ENCODE measurements at places on chromosomes 12 and 14. TPM values are rescaled to one million over a fixed set of nuclear protein-coding genes. Genes with fewer than 3 reads are reported as not detected.

GRCh38 chr12:121773011-121773777, 20.3 kb downstream of the RHOF start:
- DNase-seq = peak; percentile 85

- DNase-seq = no peak
Observed at GRCh38 chr14:24186831-24187538, 1.6 kb downstream of the IPO4 start.

RAB21 gene
- 24.5 TPM for polyA plus RNA-seq

GNG2 gene
- polyA plus RNA-seq = 4.0 TPM

- no peak for DNase-seq
Observed at GRCh38 chr14:100735271-100735670, 8.6 kb downstream of the DLK1 start.

- DNase-seq = no peak
Observed at GRCh38 chr12:1645819-1646218, 16.8 kb downstream of the WNT5B start.

- DNase-seq = no peak
Observed at GRCh38 chr14:74207943-74208342, 31.3 kb upstream of the VSX2 start.

GRCh38 chr14:84646786-84647500, 883.0 kb upstream of the FLRT2 start:
- DNase-seq = no peak

DNA sequence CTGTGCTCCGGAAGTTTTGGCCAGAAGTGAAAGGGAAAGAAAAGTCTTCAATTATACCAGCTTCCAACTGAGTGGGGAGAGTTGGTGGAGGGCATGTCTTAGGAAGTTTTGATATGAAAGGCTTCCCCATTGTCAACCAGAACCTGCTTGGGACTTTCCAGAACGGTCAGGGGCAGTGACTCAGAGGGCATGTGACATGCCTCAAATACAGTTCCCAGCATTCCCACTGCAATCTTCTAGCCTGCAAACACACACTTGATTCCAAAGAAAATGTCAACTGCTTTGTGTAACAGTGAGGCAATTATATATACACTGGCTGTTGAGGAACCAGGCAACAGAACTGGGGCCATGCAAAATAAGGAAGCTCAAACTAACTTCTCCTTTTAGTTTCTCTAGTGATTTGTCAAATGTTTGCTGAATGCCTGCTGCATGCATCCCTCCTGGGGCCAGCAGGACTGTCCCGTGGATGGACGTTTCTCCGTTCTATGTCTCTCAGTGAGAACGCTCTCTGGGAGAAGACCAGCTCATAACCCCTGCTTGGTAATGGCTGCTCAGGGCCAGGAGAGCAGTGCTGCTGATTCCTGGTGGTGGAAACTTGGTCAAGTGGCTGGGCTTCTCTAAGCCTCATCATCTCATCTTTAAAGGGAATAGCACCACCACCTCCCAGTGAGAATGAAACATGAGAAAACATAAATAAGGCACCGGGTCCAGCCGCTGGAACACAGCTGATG, 18.3 kb downstream of the SLC25A47 start:
- peak; percentile 31 for DNase-seq

DNA sequence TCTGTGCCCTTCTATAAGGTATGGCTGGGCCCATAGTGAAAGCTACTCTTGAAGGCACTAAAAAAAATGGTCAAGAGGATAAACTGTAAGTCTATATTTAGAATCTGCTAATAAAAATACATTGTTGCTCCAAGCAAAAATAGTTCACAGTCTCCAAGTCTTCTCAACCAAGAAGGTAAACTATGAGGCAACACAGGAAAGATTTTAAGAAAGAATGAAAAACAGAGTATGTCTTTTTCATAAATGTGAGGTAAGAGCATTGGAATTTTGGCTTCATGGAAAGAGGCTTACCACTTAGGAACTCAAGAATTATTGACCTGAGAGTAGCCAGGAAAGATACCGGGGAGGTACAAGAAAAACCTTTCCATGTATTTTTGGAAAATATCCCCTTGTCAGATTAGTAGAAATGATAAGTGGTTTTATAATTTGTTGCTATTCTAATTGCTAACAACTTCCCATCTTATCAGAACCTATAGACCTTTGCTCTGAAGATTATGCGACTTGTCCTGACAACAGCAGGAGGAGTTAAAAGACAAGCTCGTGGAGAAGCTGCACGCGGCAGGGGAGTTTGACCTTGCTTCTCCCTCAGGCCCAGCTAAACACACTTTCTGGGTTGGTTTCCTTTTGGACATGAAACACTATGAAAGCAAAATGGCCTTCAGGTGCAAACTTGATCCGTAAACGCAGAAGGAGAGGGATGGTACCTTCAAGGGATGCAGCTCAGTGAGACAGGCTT, 238.1 kb downstream of the FOXN3 start:
- DNase-seq = no peak
